ENCODE measurements at places on chromosomes 16 and 17. TPM values are rescaled to one million over a fixed set of nuclear protein-coding genes. Genes with fewer than 3 reads are reported as not detected.

Gene CSH1
- 8.9 TPM for total RNA-seq

Gene NACA2
- total RNA-seq, result not detected

GRCh38 chr16:50402298-50402895 is 33.6 kb upstream of the BRD7 start:
- H3K4me3 ChIP-seq, result no peak overlapping the region
- H3K36me3 ChIP-seq, result no peaks in the 10 kb centered on the region
- H3K27ac ChIP-seq, result no peak overlapping the region
- H3K4me1 ChIP-seq, result peaks cover under 1% of the 10 kb centered on the region
- no peaks in the 10 kb centered on the region for H3K27me3 ChIP-seq

DNA sequence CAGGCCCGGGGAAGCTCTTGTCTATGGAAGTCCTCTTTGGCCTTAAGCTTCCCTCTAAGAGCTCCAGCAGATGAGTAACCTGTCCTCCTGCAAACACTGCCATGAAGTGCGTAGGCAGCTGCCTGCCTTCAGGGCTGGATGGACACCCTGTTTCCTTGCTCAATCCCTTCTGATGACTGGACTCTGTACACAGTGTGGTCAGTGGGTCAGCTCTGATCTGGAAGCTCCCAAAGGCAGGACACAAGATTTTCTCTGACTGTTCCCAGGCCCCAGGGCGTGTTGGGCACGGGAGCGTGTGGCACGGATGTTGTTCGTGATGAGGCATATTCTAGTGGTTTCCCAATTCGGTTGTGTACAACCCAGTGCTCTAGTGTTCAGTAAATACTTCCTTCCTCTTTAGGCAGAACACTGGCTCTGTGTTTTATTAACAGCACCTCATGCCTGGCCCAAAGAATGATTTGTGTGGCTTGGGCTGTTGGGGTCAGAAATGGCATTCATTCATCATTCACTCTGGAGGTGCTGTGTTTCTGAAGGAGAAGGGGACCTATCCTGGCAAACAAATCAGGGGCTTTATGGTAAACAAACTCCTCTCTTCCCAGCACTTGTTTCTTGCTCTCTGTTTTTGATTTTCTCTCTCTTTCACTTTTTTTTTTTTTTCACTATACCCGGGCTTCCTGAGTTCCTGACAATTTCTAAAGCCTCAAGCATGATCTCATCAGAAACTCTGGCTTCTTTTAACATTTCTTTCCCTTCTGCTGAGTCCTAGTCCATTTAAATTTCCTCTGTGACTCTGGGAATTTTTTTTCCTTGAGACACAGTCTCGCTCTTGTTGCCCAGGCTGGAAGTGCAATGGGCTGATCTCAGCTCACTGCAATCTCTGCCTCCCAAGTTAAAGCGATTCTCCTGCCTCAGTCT is 12.0 kb upstream of the RNF157 start:
- H3K36me3 ChIP-seq, result no peaks in the 10 kb centered on the region
- no peaks in the 10 kb centered on the region for H3K27me3 ChIP-seq
- H3K27ac ChIP-seq, result no peak overlapping the region

DNA sequence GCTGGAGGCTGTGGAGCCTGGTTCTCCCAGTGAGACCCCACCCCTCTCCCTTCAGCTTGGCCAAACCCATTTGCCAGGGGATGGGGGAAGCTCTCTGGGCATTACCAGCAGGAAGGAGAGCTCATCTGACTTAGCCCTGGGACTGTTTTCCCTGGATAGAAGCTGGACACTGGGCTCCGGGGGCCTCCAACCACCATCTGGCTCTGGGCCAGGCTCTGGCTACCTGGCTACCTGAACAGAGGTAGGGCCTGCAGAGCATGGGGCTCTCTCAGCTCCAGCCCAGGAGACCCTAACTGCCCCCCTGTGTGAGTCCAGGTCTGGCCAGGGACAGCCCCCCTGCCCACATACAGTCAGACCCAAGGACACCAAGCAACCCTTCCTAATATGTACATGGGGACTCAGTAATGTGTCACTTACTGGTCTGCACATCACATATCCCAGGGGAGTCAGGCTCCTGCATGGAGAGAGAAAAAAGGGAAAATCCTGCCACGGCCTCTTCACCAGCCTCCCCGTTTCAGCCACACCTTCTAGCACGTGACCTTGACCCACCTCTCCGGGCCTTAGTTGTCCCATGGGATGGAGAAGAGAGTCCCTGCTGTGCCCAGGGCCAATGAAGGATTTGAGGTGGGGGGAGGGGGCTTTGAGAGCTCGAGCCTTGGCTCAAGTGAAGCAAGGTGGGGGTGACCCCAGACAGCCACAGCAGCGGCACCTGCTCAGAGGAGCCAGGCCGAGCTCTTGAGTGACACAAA is 13.8 kb downstream of the CNGB1 start:
- no peak overlapping the region for H3K27ac ChIP-seq
- no peak for DNase-seq
- H3K27me3 ChIP-seq, result peaks cover 2% of the 10 kb centered on the region
- no peak overlapping the region for H3K4me3 ChIP-seq

- no peak for DNase-seq
- no peaks in the 10 kb centered on the region for H3K4me1 ChIP-seq
- no peak overlapping the region for H3K4me3 ChIP-seq
- no peak overlapping the region for H3K27ac ChIP-seq
Observed at GRCh38 chr17:1347589-1348323, 52.3 kb downstream of the YWHAE start.

GRCh38 chr16:26913851-26914250 is 152.9 kb upstream of the C16orf82 start:
- no peaks in the 10 kb centered on the region for H3K4me1 ChIP-seq
- no peak overlapping the region for H3K4me3 ChIP-seq
- DNase-seq, result no peak
- H3K36me3 ChIP-seq, result no peaks in the 10 kb centered on the region
- H3K27ac ChIP-seq, result no peak overlapping the region
- no peaks in the 10 kb centered on the region for H3K27me3 ChIP-seq
